Brain microvascular endothelial cell (primary cell): ENCODE measurements at places on chromosomes 13 and 19.

GRCh38 chr19:50203281-50204080 lies at the start of gene MYH14:
MYH14 (plus strand) TSS chr19:50203622; CDS start chr19:50210366, 6,744 bp downstream.
- DNase-seq: peak; percentile 4

GRCh38 chr13:113897966-113898365 lies 34.1 kb upstream of the GAS6 start:
- DNase-seq: no peak

DNA sequence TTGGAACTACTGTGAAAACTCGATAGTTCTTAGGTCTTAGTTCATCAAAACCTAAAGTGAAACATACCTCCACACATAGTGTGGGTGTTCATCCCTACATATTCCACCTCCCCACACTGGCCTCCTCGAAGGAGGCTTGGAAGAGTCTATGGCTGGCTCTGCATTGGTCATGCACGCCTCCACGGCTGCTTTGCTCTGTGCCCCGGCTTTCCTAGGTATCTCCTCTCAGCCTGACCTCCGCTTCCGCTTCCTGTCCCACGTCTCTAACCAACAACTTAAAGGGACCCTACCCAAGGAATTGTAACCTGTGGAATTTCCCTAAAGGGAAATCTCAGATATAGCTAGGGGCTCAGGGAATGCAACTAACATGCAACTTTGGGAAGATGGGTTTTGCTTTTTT lies 79.7 kb upstream of the MBNL2 start:
- peak; percentile 21 for DNase-seq

- no peak for DNase-seq
Observed at GRCh38 chr19:5561559-5561958, 6.2 kb downstream of the TINCR start.

DNA sequence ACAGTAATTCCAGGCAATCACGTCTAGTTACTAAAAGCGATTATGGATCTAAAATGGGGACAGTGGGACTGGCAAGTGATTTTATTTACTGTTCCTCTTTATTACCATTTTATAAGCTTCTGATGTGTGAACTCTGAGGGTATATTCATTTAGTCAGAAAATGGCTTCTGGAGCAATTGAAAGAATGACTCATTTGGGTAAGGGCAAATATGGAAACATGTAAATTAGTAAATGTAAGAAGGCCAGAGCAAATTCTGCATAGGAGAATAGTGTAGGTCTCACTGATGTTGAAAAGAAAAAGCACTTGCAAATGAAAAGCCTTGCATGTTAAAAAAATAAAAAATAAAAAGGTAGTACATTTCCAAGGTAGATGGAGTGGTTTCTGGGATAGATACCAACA lies 262.2 kb downstream of the KLF5 start:
- DNase-seq: no peak

DNA sequence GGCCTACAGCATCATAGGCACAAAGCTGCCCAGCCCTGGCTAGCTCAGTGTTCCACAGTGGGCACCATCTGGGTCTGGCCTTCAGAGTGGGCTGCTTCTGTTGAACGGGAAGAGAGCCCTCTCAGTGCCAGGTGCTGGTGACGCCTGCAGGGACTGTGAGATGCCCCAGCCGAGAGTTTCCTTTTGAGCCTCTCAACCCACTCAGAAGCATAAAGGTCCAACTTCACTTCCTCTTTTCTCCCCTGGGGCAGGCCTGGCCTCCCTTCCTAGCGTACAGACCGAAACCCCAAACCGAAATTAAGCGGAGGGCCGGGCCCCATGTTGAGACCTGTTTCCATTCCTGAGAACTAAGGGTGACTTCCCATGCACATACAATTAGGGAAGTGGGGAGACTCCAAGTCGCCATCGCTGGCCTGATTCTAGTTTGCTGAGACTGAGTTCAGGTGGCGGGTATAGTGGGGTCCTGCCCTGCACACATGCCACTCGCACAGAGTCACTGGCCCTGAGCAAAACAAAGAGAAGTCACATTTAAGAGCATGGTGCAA lies 6.9 kb downstream of the RAB8A start:
- no peak for DNase-seq

GRCh38 chr19:10283301-10284064 lies 3.3 kb upstream of the ICAM4 start:
- DNase-seq: no peak

GRCh38 chr13:20672772-20673171 lies 30.7 kb upstream of the IL17D start:
- no peak for DNase-seq

GRCh38 chr19:43465468-43466120 lies at the start of gene LYPD3:
LYPD3 (minus strand) TSS chr19:43465608; CDS start chr19:43465571, 37 bp downstream.
- no peak for DNase-seq

DNA sequence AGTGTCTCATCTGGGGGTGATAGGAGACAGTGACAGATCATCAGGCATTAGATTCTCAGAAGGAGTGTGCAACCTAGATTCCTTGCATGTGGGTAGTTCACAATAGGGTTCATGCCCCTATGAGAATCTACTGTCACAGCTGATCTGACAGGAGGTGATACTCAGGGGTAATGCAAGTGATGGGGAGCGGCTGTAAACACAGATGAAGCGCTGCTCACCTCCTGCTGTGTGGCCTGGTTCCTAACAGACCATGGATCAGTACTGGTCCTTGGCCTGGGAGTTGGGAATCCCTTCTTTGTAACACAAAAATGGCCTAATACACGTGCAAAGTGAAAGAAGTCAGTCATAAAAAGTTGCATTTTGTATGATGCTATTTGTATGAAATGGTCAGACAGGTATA lies 107.6 kb upstream of the TUBA3C start:
- no peak for DNase-seq

- no peak for DNase-seq
Observed at GRCh38 chr19:14440049-14440448, 6.9 kb downstream of the PKN1 start.

DNA sequence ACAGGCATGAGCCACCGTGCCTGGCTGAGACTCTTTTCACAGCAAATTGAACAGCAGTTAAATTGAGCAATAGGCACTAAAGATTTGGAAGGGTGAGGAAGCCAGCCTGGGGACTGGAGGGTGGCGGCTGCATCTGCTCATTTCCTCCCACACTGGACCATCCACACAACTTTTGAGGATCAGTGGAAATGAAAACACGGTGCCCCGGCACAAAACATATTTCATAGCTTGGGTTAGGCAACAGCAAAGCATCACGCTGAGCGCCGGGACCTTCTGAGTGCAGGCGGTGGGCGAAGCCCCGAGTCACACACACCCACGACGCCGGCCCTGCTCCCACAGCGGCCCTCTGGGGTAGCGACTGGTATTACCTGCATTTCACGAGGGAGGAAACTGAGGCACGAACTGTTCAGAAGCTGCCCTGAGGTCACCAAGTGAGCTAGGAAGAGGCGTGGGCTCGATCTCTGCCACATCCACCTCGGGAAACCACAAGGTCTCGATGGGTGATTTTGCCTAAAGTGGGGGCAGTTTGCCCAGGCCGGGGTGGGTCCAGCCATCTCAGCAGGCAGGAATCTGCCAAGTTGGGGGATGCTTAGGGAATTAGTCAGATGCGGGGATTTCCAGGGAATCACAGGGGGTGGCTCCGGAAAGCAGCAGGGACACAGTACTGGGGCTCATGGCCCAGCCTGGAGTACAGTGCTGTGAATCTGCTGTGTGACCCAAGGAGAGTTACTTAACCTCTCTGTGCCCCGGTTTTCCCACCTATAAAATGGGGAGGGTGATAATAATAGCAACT lies 3.5 kb upstream of the SBNO2 start:
- peak; percentile 91 for DNase-seq

GRCh38 chr13:85525411-85525810 lies 273.8 kb downstream of the SLITRK6 start:
- DNase-seq: no peak

- DNase-seq: no peak
Observed at GRCh38 chr13:29791997-29792780, 58.2 kb downstream of the UBL3 start.

GRCh38 chr13:113540523-113540922 lies 44.0 kb upstream of the TFDP1 start:
- no peak for DNase-seq

DNA sequence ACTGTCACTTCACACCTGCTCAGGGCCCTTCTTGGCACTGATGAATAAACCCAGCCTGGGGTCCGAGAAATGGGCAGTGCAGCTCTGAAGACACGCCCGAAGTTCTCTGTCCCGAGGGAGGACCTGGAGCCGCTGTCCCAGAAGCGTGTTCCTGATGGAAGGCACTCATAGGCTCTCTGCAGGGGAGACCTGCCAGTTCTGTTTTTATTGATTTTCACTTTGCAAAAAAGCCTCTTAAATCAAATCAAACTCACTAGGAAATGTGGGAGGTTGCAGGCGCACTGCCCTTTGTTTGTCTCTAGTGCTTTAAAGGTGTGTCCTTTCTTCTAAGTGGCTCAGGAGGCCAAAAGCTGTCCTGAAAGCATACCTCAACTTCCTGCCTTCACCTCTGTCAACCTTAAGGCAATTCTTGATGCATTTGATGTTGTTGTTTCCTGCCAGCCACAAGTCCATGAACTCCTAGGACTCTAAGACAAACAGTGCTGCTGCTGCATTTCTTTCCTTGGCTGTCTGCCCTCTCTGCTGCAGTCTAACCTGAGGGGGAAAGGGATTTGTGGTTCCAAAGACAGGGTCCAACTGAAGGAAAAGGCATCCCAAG lies 663.2 kb downstream of the UQCRFS1 start:
- DNase-seq: no peak

DNA sequence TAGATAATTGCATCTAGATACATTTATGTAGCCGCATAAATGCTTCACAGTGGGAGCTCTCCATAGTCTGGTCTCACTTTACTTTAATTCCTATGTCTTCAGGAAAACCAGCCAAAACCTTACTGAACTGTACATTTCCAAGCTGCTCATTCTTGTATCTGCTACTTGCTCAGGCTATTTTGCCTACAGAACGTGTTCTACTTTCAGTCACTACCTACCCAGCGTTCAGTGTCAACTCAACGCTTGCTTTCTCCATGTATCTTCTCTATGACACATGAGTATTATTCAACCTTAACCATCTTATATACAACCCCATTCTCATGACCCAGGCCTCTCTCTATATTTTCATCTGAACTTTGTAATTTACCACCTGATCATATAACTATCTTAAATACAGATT lies 101.9 kb downstream of the KLF12 start:
- DNase-seq: no peak

DNA sequence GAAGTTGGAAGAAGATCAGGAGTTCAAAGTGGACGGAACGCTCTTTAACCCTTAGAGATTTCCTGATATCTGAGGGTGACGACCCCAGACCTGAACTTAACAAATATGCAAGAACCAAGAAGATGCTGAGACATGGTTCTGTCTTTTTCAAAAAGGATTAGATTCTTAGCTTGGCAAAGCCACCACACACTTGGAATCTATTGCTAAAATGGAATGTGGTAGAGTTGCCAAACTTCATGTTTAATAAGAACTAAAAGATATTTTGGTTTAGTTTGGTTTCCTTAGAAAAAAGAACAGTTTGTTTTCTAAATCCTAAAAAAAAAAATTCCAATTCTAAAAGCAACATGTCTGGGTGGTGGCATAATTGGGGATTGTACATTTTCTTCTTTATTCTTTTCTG lies 29.5 kb downstream of the UNC13A start:
- DNase-seq: no peak

- no peak for DNase-seq
Observed at GRCh38 chr13:114009590-114010400, 35.9 kb upstream of the C13orf46 start.

DNA sequence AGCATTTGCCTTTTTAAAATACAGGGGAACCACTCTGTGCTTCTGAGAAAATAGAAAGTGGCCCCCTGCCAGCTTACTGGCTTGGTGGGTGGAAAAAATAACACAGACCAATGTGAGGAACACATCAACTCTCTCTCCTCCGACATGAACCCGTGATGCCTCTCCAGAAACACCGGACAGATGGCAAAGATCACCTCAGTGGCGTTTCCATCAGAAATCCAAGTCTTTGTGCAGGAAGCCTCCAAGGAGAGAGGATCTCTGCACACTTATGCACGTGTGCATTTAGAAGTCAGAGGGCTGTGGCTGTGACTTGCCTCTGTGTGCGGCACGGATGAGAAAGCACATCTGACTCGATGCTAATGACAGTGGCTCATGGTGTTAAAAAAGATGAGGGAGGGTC lies 112.3 kb upstream of the KLF12 start:
- peak; percentile 56 for DNase-seq

- DNase-seq: no peak
Observed at GRCh38 chr19:18345296-18345695, 4.9 kb downstream of the PGPEP1 start.

- DNase-seq: peak; percentile 25
Observed at GRCh38 chr13:71880753-71881541, 13.9 kb upstream of the DACH1 start.

GRCh38 chr13:113864273-113864890 lies 506 bp upstream of the GAS6 start:
- DNase-seq: no peak

- no peak for DNase-seq
Observed at GRCh38 chr19:5494773-5495172, 39.6 kb downstream of the ZNRF4 start.

DNA sequence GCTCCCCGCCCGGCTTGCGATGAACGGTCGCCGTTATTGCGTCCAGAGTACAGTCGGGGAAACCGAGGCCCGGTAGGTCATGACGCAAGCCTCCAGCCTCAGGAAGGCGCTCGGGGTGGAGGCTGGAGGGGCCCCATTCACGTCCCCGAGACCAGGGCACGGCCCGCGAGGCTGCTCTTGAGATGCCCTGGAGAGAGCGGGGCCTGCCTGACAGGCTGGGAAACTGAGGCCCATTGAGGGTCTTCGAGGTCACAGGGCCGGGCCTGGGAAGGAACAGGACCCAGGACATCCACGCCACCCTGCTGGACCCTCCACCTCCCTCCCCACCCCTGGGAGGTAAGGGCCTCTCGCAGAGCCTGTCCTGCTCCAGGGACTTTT lies 367 bp downstream of the NDUFS7 start:
- no peak for DNase-seq

- DNase-seq: no peak
Observed at GRCh38 chr19:44204772-44205171, 7.6 kb upstream of the ZNF227 start.

DNA sequence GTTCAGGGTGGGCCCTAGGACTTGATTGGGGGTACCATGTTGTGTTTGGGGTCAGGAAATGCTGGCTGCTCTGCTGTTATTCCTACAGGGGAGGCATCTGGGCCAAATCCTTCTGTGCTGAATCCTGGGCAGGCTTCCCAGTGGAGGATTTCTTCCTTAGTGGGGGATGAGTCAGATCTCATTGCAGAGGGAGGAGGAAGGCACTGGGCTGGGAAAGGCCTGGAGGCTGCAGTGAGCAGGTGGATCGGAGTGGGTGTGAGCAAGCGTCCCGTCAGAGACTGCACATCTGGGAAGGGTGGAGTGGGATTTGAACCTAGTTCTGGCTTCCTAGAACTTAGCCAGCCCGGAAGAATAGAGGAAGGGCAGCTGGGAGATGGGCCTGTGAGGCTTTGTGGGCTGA lies 11.5 kb downstream of the CCDC124 start:
- DNase-seq: peak; percentile 41
